ENCODE measurements at places on chromosomes 1 and 21. TPM values are rescaled to one million over a fixed set of nuclear protein-coding genes. Genes with fewer than 3 reads are reported as not detected.

The KRTAP21-3 gene
- total RNA-seq, result not detected

The STUM gene
- total RNA-seq, result 1.6 TPM

The CSTB gene
- total RNA-seq, result 74.5 TPM

The ZNF672 gene
- total RNA-seq, result 28.6 TPM

DNA sequence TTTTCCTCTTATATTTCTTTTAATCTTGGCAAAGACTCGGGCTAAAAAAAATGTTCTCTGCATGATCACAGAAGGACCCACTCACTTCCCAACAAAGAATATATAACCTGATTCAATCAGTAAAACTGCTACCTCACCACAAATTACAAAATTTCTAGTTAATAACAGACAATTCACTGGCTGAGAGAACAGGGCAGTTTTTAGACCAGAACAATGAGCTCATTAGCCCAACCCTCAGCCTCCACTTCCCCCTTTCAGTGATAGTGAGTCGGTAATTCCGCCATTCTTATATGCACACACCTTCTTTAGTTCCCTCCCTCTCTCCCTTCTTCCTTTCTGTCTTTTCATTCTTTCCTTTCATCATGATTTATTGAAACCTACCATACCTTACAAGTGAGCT lies 8.9 kb downstream of the SIPA1L2 start:
- no peak for DNase-seq

GRCh38 chr1:41461790-41462679 lies 22.4 kb downstream of the EDN2 start:
- no peak for DNase-seq

GRCh38 chr1:44315521-44315920 lies 39.5 kb downstream of the ERI3 start:
- DNase-seq, result no peak

DNA sequence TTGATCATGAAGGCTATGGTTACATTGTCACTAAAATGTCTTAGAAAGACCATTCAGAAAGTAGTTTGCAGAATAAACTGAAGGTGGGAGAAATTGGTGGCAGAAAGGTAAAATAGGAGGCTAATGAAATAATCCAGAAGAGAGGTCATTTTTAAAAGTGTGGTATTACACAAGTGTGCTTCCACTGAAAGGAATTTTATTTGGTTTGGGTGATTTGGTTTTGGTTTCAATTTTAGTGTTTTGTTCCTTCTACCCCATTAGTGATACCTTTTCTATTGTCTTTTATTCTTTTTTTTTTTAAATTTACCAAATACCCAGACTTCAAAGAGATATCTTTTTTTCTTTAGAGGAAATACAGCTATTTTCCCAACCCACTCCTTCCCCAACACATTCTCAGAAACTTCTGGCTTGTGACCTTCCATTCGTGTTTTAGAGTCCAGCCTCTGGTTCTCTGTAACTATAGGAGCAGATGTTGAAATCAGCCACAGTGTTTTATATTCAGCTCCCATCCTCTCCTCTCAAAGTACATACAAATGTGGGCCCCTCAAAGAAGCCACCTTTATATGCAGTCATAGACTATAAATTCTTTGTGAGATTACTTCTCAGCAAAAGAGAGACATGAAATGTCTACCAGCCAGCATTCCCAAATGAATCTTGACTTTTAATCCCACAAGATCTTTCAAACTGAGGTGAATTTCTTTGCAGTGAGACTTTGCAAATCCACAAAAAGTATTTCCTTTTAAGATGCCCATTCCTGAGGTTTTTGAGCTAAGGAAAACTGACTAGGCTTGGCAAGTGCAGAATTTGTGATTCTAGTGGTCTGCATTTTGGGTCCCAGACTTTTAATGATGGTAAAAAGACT lies 42.0 kb upstream of the PALMD start:
- DNase-seq, result no peak

DNA sequence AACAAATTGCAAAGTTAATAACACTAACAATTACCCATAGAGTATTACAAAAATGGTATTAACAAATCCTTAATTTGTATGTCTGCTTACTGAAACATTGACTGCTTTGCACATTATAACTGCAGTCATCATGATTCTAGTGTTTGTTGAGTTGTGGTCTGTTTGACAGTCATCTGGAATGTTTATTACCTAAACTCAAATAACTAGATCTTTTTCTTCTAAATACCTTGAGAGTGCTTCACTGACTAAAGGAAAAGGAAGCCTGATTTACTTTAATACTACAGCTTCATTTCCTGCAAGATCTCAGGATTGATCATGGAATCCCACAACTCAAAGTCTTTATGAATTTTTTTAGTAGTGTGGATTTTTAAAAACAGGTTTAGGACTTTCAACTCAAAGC lies 70.0 kb downstream of the HMCN1 start:
- no peak for DNase-seq

DNA sequence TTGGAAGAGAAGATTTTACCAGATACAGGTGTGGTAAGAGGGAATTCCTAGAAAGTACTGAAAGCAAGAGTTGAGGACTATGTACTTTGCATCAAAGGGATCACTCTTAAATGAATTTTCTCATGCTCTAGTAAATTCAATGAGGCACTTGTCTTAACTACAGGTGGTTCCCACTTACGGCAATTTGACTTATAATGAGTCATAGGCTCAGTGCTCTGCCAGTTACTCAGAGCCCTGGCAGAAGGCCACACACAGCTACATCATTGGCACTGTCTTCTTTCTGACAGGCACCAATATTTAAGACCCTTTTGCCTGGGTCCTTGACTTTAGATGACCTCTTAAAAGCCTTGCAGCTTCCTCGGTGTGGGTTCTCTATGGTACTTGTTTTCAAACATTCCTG lies 15.9 kb upstream of the ADAMTS5 start:
- no peak for DNase-seq

DNA sequence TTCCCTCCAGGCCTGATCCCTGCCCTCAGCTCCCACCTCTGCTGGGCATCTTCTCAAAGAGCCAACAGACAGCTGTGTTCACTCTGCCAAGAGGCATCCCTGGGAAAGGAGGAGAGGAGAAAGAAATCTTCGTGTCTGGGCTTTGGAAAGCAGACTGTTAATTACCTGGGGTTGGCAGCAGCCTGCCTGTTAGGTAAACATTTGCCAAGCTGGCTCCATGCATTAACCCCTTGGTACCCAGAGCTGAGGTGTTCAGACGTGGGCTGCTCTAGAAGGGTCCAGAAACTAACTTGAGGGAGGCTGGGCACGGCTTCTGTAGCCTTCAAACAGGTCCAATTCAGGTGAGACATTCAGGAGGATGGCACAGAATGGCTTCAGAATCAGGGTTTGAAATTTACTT lies 8.7 kb upstream of the EXTL1 start:
- DNase-seq, result peak; percentile 40

DNA sequence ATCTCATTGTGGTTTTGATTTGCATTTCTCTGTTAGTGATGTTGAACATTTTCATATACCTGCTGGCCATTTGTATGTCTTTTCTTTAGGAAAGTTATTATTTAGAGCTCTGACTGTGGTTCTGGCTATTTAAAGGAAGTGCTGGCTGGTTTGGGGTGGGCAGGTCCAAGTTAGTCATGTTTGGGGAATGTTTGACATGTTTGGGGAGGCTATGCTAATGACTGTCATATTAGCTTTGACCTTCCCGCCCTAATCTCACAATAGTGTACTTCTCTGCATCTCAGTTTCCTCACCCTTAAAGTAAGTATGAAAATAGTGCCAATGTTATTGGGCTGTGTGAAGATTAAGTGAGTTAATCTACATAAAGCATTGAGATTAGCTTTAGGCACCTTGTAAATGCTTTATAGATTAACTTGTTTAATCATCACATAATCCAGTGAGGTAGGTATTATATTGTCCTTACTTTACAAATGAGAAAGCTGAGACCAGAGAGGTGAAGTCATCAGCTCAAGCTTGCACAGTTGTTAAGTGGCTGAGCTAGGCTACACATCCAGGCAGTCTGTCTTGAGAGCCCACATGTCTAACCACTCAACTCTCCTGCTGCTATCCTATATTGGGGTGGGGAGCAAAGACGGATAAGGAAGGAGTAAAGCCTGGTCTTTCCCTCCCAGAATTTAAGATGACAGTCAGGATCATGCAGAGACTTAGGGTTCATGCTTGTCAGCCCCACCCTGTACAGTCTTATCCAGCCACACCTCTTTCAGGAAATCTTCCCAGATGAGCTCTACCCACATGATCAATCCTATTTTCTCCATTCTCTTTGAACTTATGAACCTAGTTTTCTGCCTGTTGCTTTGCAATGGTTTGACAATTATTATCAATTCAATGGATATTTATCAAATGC lies 22.8 kb upstream of the CRNN start:
- no peak for DNase-seq
